ENCODE measurements at places on chromosomes 5 and 9.

DNA sequence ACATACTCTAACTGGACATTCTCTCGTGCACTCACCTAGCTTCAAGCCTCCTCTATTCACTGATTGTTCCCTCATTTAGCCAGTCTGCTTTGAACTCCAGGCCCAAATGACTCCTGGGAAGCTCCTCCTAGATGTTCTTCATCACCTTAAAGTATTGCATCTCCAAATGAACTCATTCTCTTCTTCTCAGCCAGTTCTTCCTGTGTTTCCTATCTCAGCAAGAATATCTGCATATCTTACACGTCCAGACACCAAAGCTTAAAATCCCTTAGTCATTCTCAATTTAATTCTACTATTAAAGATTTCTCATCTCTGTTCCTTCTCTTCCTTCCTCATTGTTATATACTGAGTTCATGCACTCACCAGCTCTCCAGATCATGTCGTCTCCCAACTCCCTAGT lies 118.6 kb upstream of the DAB2 start:
- no peak for DNase-seq
- no peak overlapping the region for H3K4me3 ChIP-seq
- no peak overlapping the region for H3K27ac ChIP-seq

GRCh38 chr5:77935506-77936364 lies 159.6 kb upstream of the TBCA start:
- H3K4me1 ChIP-seq, result no peaks in the 10 kb centered on the region
- no peaks in the 10 kb centered on the region for H3K36me3 ChIP-seq
- H3K4me3 ChIP-seq, result no peak overlapping the region
- H3K27me3 ChIP-seq, result no peaks in the 10 kb centered on the region
- no peak overlapping the region for H3K27ac ChIP-seq
- no peak for DNase-seq

DNA sequence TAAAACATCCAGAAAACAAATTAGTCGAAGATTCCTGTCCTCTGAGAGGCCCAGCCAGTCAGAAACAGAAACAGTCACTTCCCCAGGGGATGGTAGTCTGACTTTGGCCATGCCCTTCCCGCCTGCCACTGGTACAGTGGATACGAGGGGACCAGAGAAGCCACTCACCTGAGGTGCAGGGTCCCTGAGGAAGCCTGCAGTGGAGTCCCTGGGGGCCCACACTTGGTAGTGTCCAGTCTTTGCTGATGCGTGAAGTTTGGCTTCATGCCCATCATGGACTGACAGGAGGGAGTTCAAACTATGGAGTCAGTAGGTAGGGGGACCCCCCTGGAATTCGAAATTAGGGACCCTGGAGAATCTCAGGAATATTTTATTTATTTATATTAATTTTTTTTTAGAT lies 147.5 kb downstream of the DAB2IP start:
- no peak overlapping the region for H3K27ac ChIP-seq
- H3K27me3 ChIP-seq, result no peaks in the 10 kb centered on the region
- no peak overlapping the region for H3K4me3 ChIP-seq
- no peaks in the 10 kb centered on the region for H3K36me3 ChIP-seq
- no peaks in the 10 kb centered on the region for H3K4me1 ChIP-seq

DNA sequence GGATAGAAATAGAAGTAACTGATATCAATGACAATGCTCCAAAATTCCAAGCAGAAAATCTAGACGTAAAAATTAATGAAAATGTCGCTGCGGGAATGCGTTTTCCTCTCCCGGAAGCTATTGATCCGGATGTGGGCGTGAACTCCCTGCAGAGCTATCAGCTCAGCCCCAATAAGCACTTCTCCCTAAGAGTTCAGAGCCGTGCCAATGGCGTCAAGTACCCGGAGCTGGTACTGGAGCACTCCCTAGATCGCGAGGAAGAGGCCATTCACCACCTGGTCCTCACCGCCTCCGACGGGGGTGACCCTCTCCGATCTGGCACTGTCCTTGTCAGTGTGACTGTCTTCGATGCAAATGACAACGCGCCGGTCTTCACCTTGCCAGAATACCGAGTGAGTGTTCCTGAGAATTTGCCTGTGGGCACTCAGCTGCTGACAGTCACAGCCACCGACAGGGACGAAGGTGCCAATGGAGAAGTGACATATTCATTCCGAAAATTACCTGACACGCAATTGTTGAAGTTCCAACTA lies 818 bp downstream of the PCDHGA10 start:
- peaks cover 39% of the 10 kb centered on the region for H3K27me3 ChIP-seq
- H3K27ac ChIP-seq, result no peak overlapping the region
- no peaks in the 10 kb centered on the region for H3K36me3 ChIP-seq
- H3K4me1 ChIP-seq, result no peaks in the 10 kb centered on the region
- no peak for DNase-seq

DNA sequence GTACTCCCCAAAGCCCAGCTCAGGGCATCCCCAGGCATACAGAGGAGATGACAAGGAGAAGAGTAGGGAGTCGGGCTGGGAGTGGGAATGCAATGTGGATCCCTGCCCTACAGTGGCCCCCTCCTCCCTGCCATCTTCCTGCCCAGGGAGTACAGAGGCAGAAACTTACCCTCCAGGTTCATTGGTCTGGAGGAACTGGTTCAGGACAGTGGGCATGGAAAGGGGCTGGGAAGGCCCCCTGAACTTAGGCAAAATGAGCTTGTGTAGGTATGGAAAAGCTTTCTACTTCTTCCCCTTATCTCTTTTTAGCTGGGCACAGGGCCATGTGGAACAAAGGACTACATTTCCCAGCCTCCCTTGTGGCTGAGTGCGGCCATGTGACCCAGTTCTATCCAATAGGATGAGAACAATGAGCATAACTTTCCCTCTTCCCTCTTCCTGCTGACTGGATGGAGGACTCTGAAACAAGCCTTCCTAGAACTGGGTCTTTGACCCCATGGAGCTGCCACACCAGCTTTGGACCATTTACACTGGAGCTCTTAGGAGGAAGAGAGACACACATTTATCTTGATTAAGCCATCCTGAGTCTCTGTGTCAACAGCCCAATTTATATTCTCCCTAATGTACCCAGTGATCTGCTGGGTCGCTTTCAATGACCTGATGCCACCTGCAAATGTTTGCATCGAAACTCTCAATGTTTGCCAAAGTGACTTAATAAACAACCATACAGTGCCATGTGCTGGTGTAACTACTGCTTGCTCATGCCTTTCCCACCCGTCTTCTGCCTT lies 25.0 kb upstream of the HMCN2 start:
- no peaks in the 10 kb centered on the region for H3K27me3 ChIP-seq
- DNase-seq, result no peak
- H3K4me3 ChIP-seq, result no peak overlapping the region
- peaks cover 26% of the 10 kb centered on the region for H3K4me1 ChIP-seq
- H3K36me3 ChIP-seq, result no peaks in the 10 kb centered on the region
- H3K27ac ChIP-seq, result no peak overlapping the region

DNA sequence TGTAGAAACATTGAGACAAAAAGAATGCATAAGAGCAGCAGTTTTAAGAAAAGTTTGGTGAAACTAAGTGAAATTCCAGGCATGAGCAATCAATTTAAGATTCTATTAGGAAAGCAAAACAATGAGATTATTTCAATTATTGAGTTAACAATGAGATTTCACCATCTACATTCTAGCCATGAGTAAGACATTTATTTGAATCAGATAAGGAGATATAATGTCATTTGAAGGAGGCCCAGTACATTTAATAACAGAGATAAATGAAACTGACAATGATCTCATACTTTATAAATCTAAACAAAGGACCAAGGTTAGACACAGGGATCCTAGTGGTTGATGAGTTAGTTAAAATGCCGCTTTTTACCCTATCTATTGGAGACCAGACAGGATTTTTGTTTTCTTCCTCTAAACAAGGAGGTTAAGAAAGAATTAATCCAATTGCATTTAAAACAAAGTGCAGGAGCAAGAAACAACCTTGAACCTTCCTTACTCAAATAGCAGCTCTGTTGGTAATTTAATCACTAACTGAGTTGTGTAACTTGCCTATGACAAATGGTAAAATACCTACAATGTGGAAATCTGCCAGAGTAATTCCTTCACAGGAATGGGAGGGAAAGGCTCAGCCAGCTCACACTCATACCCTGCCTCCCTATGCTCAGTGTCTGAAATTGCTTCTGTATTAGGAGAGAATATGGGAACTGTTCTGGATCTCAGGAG lies 103.5 kb upstream of the NR3C1 start:
- H3K4me3 ChIP-seq, result no peak overlapping the region
- H3K36me3 ChIP-seq, result no peaks in the 10 kb centered on the region
- H3K27me3 ChIP-seq, result no peaks in the 10 kb centered on the region
- DNase-seq, result no peak
- H3K4me1 ChIP-seq, result peaks cover 4% of the 10 kb centered on the region

DNA sequence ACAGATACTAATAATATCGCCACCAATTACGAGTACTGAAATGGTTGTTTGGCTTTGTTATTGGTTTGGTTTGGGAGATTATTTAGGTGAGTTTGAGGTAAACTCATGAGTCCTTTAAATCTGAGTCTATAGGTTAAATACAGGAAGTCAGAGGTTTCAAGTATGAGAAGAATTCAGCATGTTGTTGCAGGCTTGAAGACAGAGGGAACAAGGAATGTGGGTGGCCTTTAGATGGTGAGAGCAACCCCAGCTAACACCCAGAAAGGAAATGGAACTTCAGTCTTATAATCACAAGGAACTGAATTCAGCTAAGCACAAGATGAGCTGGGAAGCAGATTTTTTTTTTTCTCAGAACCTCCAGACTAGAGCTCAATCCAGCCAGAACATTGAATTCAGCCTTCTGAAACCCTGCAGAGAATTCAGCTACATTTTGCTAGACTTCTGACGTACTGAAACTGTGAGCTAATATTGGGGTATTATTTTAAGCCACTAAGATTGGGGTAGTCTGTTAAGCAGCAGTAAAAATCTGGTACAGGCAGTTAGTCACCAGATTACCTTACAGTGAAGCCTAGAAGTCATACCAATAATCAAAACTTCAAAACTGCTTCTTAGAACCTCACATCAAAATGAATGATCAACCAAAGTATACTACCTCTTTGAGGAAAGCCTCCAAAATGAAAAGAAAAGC lies 216.0 kb upstream of the PUM3 start:
- no peaks in the 10 kb centered on the region for H3K27me3 ChIP-seq
- H3K36me3 ChIP-seq, result no peaks in the 10 kb centered on the region
- no peak overlapping the region for H3K27ac ChIP-seq
- no peak for DNase-seq

DNA sequence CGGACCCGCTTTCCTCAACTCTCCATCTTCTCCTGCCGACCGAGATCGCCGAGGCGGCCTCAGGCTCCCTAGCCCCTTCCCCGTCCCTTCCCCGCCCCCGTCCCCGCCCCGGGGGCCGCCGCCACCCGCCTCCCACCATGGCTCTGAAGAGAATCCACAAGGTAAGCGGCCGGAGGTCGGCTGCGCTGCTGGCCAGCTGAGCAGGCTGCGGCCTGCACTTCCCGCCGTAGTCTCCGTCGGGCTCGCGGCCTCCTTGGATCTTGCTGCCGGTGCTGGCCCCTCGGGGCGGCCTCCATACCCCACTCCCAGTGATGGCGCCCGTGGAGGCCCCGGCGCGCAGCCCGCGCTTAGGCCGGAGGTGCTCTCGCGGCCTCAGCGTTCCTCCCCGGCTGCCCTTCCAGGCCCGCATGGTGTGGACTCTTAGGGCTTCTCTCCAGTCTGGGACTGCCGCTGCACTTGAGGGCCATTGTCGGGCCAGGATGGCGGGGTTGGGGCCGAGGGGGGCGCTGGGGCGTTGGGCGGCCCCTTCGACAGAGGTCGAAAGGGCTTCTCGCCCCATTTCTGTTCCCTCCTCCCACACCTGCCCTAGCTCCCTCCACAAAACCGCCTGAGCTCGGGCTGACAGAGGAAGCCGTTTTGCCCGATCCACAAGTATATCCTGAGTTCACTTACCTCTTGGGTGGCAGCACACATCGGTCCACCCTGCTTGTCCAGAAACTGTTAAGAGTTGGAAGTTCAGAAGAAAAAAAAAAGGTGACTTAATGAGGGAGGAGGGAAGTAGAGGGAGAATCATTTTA lies 714 bp downstream of the UBE2D2 start:
- peak overlapping the region; percentile 100 for H3K27ac ChIP-seq
- no peak for DNase-seq
- H3K27me3 ChIP-seq, result no peaks in the 10 kb centered on the region

- no peak for DNase-seq
- peaks cover 23% of the 10 kb centered on the region for H3K4me1 ChIP-seq
- H3K4me3 ChIP-seq, result no peak overlapping the region
- H3K27ac ChIP-seq, result peak overlapping the region; percentile 65
These were observed 10.5 kb upstream of the IRF1 start for GRCh38 chr5:132500931-132501628.

DNA sequence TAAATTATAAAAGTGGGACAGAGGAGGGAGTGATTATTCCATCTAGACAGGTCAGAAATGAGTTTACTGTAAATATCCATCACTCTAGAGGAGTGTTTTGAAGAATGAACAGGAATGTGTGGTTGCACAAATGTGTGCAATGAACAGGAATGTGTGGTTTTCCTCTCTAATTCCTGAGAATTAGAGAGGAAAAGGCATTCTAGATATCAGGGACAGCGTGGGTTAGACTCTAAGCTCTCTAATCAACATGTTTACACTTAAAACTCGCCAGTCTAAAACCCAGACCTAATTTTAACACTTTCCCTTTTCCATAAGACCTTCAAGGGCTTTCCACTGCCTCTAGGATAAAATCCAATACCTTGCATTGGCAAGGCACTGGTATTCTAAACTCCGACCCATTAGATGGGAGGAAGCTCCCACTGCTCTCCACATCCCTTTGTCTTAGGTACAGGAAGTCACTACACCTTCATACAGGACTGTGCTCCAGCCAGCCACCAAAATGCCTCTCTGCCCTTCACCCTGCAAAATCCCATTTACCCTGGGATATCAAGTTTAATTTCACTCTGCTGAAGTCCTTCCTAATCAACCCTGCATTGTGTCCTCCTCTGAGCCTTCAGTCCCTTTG lies 67.9 kb downstream of the NFIB start:
- peaks cover 36% of the 10 kb centered on the region for H3K4me1 ChIP-seq
- H3K27ac ChIP-seq, result no peak overlapping the region
- no peaks in the 10 kb centered on the region for H3K36me3 ChIP-seq
- no peak for DNase-seq
- no peak overlapping the region for H3K4me3 ChIP-seq
- H3K27me3 ChIP-seq, result no peaks in the 10 kb centered on the region

DNA sequence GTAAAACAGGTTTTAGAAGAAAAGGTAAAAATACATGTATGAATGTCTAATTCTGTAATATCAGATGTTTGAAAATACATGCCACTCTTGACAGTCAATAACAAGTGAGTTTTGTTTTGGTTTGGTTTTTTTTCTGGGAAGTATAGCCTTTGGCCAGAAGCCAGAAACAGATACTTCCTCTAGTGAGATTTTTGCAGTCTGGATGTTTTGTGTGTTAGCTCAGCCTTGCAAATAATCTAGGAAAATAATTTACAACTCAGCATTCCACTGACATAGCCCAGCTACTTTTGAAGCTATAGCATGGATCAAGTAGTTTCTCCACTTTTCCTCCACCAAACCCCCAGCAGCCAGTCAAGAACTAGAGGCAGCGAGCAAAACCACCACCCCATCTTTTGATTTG lies 56.7 kb downstream of the SLC1A1 start:
- H3K27ac ChIP-seq, result no peak overlapping the region
- no peaks in the 10 kb centered on the region for H3K36me3 ChIP-seq
- DNase-seq, result no peak
- no peaks in the 10 kb centered on the region for H3K4me1 ChIP-seq

- H3K27me3 ChIP-seq, result no peaks in the 10 kb centered on the region
- no peaks in the 10 kb centered on the region for H3K4me1 ChIP-seq
- H3K36me3 ChIP-seq, result no peaks in the 10 kb centered on the region
- no peak for DNase-seq
- no peak overlapping the region for H3K4me3 ChIP-seq
These were observed 422.1 kb downstream of the PDE4D start for GRCh38 chr5:59471463-59471862.
